BE2C (cell line): ENCODE measurements at places on chromosomes 7 and 10.

DNA sequence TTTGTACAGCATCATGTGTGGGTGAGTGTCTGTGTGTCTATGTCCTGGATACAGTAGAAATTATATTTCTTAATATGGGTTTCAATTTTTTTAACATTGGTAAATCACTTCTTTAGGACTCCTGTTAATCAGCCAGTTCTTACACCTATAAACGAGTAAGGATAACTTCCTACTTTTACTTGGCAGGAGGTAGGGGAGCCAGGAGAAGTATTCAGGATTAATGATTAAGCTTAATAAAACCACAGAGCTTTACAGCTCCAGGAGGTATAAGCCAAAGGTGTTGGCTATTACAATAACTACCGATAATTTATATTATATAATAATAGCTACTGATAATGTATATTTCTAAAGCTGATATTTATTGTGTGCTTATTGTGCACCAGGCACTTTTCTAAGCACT, 1.7 kb upstream of the FAM3C start:
- DNase-seq = no peak

- no peak for DNase-seq
Measured at GRCh38 chr7:95427914-95428516, 6.8 kb downstream of the PON2 start.

DNA sequence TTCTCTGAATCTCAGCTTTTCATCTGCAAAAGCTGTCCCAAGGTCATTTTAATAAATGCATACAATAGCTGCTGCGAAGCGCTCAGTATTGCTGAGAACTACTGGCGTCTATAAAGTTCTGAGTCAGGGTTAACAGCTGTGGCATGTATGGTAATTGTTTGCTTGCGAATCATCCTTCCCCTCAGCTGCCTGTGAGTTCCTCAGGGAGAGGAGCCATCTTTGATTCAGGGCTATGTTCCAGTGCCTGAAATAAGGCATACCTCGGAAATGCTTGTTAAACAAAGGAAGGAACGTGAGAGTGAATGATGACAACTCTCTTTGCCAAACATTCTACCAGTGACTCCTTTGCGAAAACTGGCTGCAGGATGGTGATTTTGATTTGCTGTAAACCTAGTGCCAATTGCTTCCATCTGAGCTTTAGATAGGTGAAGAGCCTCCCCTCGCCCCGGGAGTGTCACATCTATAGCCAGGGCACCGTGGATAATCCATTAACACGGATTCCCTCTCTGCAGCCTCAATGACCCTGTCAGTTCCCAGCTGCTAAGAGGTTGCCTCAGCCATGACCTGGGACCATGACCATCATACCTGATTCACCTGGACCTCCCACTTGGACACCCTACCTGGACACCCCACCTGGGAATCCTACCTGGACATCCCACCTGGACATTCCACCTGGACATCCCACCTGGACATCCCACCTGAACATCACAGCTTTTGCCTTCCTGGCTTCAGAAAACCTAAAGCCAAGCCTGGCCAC, 39.6 kb downstream of the GPRIN2 start:
- no peak for DNase-seq

DNA sequence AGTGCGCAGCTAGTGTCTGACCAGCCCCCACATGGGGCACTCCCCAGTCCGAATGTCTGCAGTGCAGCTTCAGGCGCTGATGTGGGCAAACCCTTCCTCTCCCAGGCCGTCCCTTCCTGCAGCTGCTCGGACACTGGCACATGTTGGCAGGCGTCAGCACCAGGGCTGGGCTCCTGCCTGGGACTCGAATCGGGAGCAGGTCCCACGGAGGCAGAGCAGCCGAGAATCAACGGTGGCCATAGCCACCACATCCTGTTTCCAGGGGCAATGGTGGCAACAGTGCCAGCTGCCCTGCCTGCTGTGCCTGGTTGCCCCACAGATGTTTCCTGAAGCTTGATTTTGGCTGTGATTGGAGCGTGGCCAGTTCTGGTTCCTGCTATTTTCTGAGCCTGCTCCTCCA, 65.8 kb downstream of the MGMT start:
- DNase-seq = no peak

- DNase-seq = no peak
Measured at GRCh38 chr10:83542774-83543411, 596.4 kb upstream of the GHITM start.

- DNase-seq = no peak
Measured at GRCh38 chr7:132072873-132073272, 503.4 kb downstream of the PLXNA4 start.

DNA sequence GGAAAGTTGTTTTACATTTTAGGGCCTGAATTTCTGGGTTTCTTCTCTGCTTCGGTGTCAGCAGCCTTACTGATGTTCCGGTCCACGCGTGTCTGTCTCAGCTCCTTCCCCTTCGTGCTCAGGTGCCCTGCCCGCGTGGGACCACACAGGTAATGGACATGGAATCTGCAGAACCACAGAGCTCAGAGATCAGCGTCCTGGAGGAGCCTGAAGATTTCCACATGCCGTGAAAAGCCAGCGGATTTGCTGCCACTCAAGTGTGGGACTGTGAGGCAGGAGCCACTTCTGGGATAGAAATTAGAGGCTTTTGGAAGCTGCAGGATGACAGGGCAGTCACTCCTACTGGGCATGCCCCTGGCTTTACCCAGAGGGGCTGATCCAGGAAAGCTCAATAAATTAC, 666.1 kb upstream of the FOXK1 start:
- no peak for DNase-seq

- DNase-seq = no peak
Measured at GRCh38 chr7:138289082-138289481, 171.0 kb upstream of the TRIM24 start.

DNA sequence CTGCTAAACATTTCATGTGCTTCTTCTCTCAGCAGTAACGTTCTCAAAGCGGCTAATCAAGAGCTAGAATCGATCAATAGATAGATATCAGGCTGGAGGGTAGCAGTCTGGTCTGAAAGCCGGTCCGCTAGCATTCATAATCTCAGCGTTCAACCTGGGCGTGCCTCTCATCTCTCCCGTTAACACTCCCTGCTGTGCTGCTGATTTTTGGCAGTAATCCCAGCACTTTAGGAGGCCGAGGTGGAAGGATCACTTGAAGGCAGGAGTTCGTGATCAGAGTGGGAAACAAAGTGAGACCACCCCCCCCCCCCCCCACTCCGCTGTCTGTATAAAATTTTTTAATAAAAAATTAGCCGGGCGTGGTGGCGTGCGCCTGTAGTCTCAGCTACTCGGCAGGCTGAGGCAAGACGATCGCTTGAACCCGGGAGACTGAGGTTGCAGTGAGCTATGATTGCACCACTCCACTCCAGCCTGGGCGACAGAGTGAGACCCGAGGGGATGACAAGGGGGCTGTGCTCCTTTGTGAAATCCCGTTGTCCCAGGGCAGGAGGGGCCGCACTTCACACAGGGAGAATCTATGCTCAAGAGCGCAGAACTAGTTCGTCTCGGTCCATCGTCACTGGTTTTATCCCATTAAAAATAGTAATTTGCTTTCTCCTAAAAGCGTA, 624 bp upstream of the CEP55 start:
- peak; percentile 21 for DNase-seq

DNA sequence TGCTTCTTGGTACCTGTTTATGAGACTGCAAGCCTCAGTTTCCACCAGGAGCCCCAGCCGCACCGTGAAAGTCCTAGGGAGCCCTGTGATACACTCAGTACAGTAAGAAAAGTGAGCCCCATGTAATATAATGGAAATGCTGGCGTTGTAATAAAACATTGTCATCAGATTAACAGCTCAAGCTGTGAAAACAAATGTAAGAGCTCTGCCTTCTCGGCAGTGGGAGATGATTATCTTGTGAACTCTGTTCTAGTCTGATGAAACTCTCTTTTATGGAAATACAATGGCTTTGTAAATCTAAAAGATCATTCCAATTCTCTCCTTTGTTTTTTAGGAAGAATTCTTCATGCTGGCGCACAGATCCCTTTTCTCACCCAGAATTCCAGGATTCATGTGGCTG, 299.9 kb downstream of the ABCA13 start:
- DNase-seq = no peak

DNA sequence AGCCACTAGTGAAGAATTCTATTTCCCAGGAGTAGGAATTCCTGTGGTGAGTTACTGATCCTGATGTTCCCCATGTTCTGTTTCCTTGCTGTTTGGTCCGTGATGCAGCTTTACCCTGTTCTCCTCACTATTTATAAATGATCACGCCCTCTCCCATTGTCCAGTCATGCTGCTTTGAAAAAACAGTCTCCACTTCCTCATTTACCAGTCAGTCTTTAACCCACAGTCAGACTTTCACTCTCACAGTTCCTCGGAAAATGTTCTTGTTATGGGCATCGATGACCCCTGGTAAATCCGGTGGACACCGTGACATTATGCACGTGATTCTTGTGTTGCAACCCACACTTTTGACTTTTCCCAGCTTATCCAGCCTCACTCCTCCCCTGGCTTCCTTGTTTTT, 14.4 kb downstream of the SCIN start:
- no peak for DNase-seq
